NB4 (cell line): ENCODE measurements at places on chromosomes 16 and 17.
A peak's percentile ranks its signal among the peaks of the same experiment; 100 is the strongest.

- peak; percentile 74 for DNase-seq
Measured at GRCh38 chr16:84029297-84030047, 13.1 kb downstream of the SLC38A8 start.

DNA sequence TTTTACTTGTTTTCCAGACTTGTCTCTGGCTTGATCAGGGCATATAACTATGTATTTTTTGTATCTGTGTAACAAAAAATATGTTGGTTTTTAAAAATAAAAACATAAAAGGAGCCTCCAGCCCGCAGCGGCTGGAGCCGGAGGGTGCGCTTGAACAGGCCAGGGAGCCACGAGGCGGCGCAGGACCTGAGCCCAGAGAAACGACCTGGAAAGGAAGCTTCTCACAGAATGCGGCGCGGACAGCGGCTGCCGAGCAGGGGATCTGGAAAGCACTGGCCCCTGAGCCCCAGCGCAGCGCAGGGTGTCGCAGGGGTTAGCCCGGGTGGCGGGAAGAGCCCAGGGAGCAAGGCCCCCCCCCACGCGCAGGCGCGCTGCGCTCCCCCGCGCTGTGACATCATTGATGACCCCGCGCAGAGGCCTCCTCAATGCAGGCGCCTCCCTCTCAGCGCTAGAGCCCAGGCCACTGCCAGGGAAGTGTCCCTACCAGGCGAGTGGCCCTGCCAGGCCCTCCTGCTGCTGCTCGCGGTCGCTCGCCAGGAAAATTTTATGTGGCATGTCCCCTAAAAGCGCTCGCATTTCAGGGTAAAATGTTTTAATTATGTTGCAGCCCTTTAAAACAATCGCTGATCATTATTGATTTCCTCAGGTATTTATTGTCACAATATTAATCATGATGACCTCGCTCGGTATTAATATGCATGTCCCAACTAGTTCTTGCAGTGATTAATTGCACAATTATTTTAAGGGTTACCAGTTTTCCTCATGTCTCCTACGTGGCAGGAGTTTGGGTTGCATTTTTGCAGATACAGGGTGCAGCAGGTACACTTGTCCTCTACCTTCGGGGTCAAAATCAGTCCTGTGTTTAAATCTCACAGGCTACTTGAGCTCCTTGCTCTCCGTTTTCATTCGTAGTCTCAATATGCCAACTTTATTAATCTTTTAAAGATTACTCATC lies 134.2 kb downstream of the USP22 start:
- peak; percentile 81 for DNase-seq

DNA sequence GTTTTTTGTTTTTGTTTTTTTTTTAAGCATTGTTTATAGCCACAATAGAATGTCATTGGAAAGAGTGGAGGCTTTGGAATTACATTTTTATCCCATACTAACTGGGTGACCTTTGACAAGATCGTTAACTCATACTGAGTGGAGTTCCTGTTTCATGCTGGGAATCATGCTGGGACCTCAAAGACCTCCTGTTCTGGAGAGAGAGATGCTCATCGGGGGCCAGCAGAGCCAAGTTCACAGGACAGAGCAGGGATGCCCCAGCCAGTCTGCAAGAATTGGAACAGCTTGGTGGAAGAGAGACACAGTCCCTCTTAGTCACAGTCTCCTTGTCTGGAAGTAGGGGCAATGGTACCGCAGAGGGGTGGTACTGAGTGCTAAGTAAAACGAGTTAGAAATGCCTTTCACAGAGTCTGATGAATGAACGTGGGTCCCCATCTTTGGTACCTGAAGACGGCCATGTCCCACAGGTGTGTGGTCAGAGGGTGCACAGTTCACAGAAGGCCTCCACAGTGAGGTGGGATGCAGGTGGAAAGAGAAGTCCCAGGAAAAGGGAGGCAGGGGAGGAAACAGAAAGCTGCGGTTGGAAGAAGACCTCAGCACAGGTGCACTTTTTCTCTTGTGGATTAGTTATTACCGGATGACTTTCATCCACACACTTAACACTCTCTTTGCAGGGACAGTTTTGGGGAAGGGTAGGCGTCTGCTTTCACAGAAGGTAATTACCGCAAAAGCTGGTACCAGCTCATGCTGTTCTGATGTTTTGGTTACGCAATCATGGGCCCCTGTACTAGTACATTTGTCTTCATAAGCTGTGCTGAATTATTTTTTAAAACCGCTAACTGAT lies 147.8 kb downstream of the PRKCA start:
- DNase-seq, result no peak

DNA sequence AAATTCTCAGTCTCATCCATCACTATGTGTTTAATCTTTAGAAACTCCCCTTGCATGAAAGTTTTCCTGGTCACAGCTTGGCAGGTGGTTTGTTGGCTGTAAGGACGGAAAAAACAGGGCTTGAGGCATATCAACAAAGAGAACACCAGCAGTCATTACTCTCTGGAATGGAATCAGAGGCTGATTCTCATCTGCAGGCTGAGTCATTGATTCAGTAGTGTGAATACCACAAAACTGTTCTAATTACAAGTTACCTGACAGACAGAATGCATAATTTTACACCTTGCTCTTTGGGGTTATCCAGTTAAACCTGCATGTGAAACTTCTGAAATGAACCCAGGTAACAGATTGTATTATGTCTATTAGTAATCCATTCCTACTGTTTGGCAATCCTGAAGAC lies 11.5 kb upstream of the SLFN12L start:
- no peak for DNase-seq

DNA sequence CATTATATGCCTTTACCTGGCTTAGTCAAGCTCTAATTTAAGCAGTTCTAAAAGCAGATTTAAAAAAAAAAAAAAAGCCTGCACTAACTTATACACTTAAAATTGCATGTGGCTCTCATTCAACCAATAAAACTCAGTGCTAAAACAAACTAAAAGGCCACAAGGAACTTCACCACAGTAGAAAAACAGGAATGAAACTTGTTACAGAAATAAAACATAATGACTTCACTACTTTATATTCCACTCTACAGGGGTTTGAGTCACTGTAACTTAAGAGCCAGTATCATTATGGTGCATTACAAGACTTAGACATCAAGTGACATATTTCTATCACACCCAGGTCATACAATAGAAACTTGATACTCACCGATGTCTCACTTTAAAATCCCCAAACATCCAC lies 11.1 kb downstream of the CA10 start:
- DNase-seq, result no peak

DNA sequence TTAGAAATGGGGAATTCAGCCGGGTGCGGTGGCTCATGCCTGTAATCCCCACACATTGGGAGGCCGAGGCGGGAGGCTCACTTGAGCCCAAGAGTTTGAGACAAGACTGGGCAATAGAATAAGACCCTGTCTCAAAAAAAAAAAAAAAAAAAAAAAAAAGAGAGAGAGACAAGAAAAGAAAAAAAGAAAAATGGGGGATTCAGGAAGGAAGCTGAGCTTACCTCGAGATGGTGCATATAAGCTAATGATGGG lies 150.8 kb upstream of the RPH3AL start:
- no peak for DNase-seq

DNA sequence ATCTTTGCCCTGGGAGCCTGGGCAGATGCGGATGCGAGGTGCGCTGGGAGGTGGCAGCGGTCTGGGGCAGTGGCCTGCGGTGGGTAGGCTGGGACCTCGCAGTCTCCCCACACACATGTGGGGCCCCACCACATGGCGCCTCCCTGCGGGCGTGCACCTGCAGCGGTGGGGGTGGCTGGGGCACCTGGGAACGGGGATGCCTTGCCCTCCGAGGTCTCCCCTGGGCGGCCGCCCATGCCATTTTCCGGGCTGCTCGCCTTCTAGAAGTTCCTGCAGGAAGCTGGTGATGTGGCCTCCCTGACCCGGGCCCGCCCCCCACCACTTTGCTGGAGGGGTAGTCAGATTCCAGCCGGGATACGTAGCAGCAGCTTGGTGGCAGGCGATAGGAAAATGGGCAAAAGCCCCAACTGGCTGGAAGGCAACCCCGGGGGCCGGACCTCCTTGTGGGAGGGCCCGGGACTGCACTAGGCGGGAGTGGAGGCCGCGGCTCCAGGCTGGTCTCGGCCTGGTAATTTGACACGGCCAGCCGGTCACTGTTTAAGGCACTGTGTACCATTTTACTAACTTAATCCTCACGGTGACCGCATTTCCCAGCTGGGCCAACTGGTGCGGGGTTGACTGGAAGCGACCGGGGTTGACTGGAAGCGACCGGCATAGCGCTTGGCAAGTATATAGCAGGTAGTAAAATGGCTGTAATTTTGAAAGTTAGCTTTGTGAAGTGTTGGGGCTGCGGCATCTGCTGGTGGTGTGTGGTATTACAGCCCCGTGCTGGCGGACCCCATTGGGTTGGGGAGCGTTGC lies 38.5 kb downstream of the IGF2BP1 start:
- DNase-seq, result peak; percentile 49

- no peak for DNase-seq
Measured at GRCh38 chr16:66057057-66057456, 309.4 kb upstream of the CDH5 start.

GRCh38 chr16:88974916-88975215 lies 2.1 kb downstream of the CBFA2T3 start:
- DNase-seq, result no peak

DNA sequence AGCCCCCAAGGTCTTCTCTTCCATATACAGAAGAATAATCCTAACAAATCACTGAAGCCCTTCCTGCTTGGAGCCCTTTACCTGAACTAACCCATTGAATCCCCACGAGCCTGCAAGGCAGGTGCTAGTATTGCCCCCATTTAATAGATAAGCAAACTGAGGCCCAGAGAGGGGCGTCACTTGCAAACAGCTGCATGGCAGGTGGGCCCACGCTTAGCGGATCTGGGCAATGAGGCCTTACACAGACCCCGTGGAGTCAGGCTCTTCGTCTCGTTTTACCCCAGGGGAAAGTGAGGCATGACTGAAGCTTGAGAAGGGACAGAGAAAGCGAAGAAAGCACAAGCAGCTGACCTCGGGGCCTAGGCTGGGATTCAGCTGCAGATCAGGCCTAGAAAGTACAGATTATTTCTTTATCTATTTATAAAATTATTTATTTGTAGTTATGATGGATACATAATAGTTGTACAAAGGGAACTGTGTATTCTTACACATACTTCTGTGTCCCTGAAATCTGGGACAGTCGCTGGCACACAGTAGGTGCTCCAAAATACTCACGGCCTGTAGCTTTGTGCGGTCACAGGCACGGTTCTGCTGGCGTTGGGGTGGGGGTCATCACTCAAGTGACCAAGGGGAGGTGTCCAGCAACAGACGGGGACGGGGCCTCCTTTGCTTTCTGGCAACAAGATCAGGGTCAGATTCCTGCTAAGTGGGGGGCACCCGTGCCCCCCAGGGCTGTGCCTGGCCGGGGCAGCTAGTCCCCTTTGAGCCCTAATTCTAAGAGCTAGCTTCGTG lies 223.2 kb upstream of the GSE1 start:
- no peak for DNase-seq

DNA sequence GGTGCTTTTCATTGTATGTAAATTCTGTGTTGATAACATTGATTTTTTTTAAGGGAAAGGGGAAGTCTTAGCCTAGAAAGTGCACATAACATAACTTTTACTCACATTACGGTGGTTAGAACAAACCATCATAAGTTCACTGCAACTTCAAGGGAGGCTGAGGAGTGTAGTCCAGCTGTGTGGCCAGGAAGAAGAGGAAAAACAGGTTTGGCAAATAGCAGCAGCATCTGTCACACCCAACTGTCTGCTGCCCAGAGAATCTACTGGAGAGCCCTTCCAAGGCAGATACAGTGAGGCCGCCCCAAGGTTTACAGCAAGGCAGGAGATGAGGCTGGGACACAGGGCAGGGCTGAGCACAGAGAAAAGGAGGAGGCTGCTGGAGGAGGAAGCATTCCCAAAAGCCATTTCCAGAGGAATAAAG lies 60.6 kb downstream of the AIPL1 start:
- DNase-seq, result no peak

GRCh38 chr16:2514333-2515179 lies 804 bp downstream of the ATP6V0C start:
- peak; percentile 45 for DNase-seq

- DNase-seq, result no peak
Measured at GRCh38 chr17:63335831-63336230, 110.3 kb downstream of the CYB561 start.
